ENCODE measurements at places on chromosomes 5 and 9.

DNA sequence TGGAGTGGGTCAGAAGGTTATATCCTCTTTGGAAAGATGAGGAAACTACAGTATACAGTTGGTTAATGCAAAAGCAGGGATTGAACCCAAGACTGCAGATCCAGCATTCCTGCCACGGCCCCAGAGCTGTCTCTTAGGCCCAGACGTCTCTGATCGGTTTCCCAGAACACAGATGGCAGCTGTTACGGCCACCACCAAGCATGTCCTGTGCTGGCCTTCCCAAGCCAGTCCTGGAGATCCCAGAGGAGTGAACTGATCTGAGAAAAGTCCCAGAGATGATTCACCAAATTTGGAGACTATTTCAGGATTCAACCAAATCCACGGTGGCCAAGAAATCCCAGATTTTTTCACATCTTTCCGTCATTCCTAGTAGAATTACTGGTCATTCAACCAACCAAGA lies 20.1 kb downstream of the TNIP1 start:
- DNase-seq: no peak

DNA sequence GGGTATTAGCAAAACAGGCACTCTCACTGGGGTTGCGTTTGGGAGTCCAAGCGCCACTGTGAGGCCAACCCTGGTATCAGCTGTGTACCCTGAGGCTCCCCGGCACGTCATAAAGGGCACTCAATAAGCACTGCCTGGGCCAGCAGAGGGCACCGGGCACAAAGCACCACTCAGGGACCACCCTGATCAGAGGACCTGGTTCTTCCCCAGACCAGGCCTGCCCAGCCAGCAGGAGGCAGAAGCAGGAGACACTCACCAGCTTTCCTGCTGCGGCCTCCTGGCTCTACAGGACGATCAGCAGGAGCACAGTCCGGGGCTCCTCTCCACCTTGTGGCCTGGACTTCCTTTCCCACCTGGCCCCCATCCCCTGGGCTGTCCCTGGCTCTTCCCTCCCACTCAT lies 12.6 kb downstream of the MGAT1 start:
- no peak for DNase-seq

GRCh38 chr9:32401488-32401887 lies 17.0 kb downstream of the ACO1 start:
- no peak for DNase-seq

DNA sequence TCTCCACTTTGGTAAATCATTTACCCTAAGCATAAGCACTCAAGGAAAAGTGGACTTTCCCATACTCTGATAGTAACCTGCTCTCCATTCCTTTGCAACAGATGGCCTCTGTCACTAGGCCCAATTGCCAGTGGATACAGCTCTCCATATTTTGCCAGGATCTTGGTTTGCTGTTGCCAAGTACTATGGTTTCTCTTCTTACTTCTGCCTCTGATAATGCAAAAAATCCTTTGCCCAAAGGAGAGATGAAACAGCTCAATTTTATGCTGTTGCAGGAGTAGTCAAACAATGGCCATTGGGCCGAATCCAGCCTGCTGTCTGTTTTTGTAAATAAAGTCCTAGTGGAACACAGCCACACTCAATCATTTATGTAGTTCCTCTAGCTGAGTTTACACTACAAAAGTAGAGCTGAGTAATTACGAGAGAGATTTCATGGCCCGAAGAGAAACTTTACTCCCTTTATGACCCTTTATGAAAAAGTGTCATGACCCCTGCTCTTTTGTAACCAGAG lies 92.5 kb downstream of the HTR4 start:
- DNase-seq: no peak

GRCh38 chr5:127331890-127332649 lies 41.5 kb downstream of the MEGF10 start:
- no peak for DNase-seq

DNA sequence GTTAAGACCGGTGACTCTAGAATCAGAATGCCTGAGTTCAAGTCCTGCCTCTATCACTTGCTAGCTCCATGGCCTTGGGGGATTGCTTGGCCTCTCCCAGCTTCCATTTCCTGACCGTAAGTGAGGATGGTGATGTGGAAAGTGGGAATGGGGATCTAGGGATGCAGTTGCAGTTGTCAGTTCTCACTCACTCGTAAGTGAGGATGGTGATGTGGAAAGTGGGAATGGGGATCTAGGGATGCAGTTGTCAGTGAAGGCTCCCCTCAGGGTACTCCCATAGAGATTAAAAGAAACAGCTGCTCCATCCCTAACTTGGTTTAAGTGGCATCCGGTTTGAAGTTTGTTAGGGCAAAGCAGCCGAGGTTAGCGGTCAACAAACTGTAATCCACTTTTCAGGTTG lies 3.0 kb upstream of the IL9 start:
- no peak for DNase-seq

DNA sequence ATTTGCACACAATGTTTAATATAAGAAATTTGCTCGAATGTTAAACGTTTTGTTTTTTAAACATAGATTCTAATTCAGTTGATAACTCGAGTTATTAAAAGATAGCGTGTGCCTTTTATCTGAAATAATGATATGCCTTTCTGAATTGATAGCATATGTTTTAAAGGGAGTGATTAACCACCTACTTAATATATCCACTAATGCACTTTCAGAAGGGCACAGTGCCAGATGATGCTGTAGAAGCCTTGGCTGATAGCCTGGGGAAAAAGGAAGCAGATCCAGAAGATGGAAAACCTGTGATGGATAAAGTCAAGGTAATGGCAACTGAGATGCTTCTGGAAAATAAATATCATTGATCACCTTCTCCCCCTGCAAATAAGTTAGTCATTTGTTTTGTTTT lies 53.9 kb downstream of the ERAP1 start:
- no peak for DNase-seq

GRCh38 chr9:93043122-93043521 lies 15.4 kb upstream of the SUSD3 start:
- no peak for DNase-seq

DNA sequence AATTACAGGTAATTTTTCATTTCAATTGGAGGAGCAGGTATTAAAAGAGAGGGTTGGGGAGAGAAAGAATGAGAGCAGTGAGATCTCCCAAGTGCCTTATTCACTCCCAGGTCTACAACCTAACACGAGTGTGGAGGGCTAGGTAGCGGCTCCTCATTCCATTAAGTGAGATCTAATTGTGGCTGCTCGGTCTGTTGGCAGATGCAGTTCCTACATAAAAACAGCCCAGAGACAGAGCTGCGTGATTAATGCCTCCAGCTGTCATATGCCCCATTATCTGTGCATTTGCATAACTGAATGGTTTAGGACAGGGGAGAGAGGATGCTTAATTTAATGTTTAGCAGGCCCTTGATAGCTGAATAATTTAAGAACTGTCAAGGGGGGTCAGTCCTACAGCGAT lies 100.5 kb downstream of the PSAT1 start:
- no peak for DNase-seq

GRCh38 chr5:126339215-126339805 lies 83.9 kb upstream of the GRAMD2B start:
- no peak for DNase-seq

GRCh38 chr5:150454492-150455229 lies 5.1 kb upstream of the RPS14 start:
- DNase-seq: no peak

DNA sequence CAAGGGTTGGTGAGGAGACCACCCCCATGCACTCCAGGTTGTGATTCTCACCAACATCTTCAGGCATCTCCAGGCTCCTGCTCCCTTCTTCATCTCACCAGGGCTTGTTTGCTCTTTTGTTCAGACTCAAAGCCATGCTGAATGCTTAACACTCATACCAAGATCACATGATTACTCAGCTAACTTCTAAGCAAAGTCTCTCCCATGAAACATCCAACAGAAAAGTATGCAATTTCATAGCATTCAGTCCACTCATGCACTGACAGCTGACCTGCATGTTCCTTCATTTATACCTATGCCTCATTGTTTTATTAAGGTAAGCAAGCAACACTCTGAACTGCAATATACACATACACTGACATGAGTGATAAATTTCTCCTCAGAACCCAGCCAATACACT lies 69.0 kb downstream of the SHC3 start:
- DNase-seq: no peak

GRCh38 chr9:27499451-27499850 lies 24.6 kb upstream of the IFNK start:
- DNase-seq: no peak

DNA sequence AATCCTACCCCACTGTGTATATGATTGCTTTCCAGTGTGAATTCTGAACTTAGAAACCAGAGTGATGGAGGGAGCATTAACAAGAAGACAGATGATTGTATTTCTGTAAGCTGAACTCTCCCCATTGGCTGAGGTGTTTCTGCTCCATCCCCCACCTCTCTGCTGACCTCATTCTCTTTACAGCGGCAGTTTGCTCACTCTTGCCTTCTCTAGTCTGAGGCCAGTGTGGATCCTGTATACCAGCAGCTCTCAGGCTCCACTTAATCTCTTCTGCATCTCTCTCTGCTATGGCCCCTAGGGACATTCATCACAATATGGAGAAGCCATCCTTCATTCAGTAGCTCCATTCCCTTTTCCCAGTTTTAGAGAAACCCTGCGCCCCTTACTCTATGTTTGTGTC lies 358.8 kb downstream of the MAN2A1 start:
- no peak for DNase-seq

DNA sequence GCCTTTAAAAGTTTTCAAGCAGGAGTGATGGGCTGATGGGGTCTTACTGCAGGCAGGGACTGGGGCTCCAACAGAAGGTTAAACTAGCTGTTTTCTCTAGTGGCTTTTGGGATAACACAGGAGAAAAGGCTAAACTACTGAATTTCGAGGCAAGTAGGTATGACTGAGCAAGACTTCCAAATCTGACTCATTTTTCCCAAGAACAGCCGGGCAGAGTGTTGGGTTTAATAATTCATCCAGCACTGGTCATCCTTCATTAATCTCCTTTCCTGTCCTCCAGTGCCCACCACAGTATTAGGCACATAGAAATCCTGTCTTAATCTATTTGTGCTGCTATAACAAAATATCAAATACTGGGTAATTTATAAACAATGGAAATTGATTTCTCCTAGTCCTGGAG lies 20.5 kb downstream of the MSX2 start:
- no peak for DNase-seq

- no peak for DNase-seq
These were observed 532.8 kb upstream of the KLF4 start for GRCh38 chr9:108022246-108022935.

- DNase-seq: no peak
These were observed 101.5 kb upstream of the GHR start for GRCh38 chr5:42321785-42322184.

- DNase-seq: no peak
These were observed 598.8 kb upstream of the ADAMTS16 start for GRCh38 chr5:4541334-4541733.

- no peak for DNase-seq
These were observed 2.9 kb downstream of the TGFBI start for GRCh38 chr5:136031711-136032110.

DNA sequence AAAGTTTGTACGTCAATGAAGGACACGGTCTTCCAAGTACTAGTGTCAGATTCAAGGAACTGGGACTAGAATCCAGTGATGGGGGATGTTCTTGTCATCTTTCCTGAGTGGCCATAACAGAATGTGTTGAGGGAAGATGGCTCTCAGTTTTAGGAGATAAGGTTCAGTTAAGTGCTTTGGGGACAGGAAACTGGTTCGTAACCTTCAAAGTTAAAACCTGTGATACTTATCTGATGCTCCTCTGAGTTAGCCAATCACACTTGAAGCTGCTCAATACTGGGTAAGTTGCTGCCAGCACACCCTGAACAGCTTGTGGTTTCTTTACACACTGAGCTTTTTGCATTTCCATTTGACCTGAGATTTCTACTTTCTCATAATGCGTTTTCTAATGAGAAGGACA lies 64.4 kb downstream of the PIK3R1 start:
- DNase-seq: no peak

All from stimulated activated CD8-positive, alpha-beta memory T cell treated with anti-CD3 and anti-CD28 coated beads, Interleukin-4, amount 100 ng/mL, for 4 hours (primary cell).